ENCODE measurements at places on chromosomes 1 and 21.
A peak's percentile ranks its signal among the peaks of the same experiment; 100 is the strongest.

GRCh38 chr1:87968197-87968955, 639.7 kb downstream of the LMO4 start:
- DNase-seq = no peak

- DNase-seq = no peak
Observed at GRCh38 chr1:34781071-34781843, at the start of gene GJB3. Gene GJB3, plus strand, starts transcription at chr1:34781214. Its CDS starts 3,549 bp downstream, at chr1:34784763.

DNA sequence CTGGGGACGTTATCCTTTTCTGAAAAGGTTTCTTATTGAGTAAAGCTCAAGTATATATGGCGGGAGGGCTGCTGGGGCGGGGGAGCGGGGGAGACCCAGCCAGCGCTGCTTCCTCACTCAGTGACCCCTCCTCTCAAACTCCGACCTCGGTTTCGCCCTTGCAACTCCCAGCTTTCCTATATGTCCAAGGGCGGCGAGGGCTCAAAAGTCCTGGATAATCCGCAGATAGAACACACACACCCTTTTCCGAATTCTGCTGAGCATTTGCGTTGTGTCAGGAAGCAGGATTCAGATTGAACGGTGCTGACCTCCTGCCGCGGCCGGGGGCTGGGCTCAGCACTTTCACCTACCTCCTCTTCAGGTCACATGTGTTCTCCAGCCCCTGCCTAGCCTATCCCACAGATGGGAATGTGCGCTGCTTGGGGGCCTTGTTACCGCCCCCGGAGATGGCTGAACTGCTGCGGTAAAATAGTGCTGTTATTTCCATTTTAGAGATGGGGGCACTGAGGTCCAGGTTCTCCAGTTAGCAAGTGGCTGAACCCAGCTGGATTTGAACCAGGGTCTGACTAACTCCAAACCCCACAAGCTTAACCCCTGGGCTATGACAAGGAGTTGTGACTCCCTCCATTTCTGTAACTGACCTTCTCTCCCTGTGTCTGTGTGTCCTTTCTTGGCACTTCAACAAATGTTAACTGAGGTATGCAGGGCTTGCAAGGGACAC, 795 bp upstream of the AHDC1 start:
- DNase-seq = peak; percentile 22

DNA sequence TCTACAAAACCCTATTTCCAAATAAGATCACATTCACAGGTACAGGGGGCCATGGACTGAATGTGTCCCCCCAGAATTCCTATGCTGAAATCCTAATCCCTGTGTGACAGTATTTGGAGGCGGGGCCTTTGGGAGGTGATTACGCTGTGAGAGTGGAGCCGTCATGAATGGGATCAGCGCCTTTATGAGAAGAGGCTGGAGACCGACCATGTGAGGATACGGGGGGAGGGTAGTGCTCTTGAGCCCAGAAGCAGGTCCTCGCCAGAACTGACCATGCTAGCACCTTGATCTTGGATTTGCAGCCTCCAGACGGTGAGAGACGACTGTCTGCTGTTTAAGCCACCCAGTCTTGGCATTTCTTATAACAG, 23.8 kb upstream of the KIF26B start:
- no peak for DNase-seq

- DNase-seq = peak; percentile 78
Observed at GRCh38 chr21:16534408-16535101, 804.8 kb downstream of the USP25 start.

GRCh38 chr1:204649721-204650521, 35.6 kb downstream of the LRRN2 start:
- no peak for DNase-seq

DNA sequence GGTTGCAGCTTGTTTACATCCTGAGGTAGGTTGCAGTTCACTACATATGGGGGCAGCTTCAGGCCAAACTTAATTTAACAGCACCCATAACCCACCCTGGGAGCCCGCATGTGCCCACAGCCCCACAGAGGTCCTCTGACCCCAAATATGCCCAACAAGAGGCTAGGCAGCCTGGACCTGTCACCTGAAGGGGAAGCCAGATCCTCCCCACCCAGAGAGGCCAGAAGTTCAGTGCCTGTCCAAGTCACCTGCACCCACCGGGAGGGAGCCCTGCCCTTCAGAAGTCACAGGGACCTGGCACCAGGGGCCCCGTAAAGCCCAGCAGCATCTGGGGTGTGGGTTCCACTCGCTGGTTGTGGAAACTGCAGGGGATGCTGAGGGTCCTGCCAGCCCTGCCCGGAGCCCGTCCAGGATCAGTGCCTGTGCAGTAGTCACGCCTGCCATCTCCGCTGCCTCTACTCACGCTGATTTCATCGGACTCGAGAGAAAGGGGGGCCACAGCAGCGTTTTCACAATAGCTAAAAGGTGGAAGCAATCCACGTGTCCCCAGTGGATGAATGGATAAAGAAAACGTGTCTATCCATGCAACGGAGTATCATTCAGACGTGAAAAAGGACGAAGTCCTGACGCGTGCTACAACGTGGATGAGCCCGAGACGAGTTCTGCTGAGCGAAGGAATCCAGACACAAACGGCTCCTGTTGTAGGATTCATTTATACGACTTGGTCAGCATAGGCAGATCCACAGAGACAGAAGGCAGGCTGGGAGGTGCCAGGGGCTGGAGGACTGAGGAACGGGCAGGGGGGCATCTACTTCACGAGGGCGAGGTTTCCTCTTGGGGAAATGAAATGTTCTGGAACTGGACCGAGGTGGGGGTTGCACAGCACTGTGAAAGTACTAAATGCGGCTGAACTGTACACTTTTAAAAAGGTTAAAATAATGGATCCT, 33.9 kb upstream of the COL6A2 start:
- DNase-seq = no peak

DNA sequence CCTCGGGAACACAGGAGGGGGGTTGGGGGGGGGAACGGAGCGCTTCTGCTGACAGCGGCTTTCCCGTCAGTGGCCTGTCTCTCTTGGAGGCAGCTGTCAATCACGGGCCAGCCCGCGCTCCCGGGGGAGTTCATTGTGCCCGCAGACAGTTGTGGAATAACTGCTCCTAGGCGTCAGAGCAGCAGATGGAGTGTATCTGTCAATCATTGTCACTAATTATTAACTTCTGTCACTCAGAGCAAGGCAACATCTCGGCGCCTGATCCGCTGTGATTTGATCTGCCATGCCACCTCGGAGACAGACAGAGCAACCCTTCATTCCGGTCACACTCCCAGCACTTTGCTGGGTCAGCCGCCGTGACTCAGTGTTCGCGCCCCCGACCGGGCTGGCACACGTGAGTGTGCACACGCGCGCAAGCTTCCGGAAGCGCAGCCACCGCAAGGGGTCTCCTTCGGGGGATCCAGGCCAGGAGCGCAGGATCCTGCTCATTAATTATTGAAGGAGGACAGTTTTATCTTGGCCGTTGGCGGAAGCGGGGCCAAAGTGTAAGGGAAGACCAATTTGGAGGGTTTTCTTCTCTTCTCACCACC, 75.8 kb downstream of the RRAGC start:
- no peak for DNase-seq

- no peak for DNase-seq
Observed at GRCh38 chr1:209456878-209457277, 126.6 kb upstream of the CAMK1G start.

- DNase-seq = peak; percentile 77
Observed at GRCh38 chr21:30268608-30269197, 14.0 kb downstream of the KRTAP24-1 start.

DNA sequence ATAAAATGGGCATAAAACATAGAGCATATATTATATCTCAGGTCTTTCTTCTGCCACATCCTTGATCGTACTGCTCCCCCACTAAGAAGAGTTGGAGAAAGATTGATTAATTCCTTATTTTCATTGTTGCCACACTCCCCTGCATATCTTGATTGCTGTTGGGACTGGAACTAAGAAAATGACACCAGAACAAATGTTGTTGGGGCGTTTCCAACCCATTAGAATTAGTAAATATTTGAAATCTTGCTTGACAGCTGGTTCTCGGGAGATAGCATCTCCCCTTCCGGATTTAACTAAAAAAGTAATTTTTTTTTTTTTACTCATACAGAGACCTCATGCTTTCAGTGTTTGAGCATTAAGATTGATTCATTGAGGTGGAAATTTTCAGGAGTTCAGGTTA, 493.0 kb upstream of the PLXNA2 start:
- no peak for DNase-seq

- DNase-seq = peak; percentile 75
Observed at GRCh38 chr21:36788120-36788638, 89.3 kb downstream of the SIM2 start.

- DNase-seq = peak; percentile 68
Observed at GRCh38 chr1:112548547-112548946, 39.8 kb downstream of the WNT2B start.

- DNase-seq = no peak
Observed at GRCh38 chr1:71350330-71350729, 269.5 kb upstream of the ZRANB2 start.

DNA sequence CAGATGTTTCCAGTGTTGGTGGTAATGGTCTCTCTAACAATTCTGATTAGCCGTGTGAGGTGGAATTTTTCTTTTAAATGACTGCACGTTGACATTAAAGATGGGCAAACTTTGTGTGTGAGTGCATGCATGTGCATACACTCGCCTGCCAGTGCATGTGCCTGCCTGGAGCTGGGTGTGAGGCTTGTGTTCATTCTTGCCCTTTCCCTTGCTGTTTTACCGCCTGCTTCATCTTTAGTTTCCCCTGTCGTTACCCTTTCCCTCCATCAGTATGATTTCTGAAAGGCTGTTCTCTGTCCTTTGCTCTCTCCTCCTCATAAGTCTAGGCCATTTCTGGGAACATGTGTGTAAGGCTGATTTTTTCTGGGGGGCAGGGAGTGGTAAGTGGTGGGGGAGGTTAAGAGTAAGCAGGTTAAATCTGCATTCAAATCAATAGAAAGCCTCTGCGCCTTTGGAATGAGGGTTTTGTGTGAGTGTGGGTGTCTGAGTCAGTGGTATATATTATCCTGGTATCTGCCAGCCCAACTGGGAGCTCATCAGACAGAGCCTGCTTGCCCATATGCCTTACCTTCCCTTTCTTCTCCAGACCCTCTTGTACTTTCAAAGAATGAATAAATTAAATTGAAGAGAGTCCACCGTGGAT, 112.5 kb downstream of the PBX1 start:
- no peak for DNase-seq

DNA sequence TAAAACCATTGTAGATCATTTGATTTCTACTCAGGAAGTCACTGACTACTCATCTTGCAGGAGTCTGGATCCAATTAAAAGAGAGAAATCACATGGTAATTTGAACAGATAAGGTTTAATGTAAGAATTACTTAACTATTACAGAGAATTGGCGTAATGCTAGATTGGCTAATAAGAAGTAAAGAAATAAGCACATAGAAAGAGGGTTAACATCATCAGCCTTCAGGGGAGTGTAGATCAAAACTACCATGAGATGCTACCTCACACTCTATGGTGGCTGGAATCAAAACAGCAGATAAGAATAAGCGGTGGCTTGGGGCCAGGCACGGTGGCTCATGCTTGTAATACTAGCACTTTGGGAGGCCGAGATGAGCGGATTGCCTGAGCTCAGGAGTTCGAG, 11.7 kb downstream of the ST3GAL3 start:
- DNase-seq = no peak

- DNase-seq = peak; percentile 51
Observed at GRCh38 chr1:234683861-234684632, 74.1 kb upstream of the IRF2BP2 start.

DNA sequence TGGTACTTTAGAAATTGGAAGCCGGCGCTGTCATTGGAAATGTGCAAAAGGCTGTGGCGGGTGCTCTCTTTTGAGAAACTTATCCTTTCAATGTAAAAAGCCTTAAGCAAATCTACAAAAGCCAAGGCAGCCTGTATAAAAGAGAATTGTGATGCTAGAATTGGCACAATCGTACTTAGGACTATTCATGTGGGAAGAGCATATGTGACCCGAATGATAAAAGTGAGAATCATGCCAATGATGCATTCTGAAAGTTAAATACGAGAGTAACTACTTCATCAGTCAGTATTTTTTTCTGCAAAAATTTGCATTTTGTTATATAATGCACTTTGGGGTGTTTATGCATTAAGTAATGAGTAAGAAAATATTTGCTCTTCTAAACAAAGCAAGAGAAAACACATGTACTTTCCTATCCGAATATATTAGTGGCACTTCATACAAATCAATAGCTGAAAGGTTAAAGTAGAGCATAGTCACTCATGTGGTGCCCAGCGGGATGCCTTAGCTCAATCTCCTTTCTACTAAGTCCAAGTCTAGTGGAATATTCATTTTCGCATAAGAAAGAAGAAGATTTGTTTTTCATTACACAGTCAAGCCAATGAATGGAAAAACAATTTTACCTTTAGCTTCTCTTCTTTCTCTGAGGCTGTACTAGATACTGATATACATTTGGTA, 1256.6 kb upstream of the B3GALT2 start:
- DNase-seq = no peak

GRCh38 chr1:237861944-237862343, 28.8 kb downstream of the ZP4 start:
- no peak for DNase-seq

DNA sequence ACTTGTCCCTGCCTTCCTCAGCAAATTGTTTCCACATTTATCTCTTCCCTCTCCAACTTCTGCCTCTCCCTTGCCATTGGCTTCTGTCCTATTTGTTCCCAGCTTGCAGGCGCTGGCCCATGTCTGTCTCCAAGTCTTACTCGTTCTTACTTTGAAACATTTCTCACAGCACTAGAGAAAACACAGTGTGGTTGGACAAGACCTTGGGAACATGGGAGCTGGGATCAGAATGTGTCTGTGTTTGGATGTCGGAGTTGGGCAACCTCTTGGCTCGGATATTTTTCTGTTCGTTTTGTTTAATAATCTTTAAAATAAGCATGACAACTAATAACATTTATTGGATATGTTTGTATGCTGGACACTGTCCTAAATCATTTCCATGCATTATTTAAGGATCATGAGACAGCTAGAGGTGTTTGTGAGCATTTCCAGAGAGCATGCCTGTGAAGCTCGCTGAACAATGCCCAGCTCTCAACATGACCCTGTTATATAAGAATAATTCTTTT, 5.9 kb upstream of the BRWD1 start:
- no peak for DNase-seq

- no peak for DNase-seq
Observed at GRCh38 chr1:168977618-168978017, 128.9 kb upstream of the ATP1B1 start.

DNA sequence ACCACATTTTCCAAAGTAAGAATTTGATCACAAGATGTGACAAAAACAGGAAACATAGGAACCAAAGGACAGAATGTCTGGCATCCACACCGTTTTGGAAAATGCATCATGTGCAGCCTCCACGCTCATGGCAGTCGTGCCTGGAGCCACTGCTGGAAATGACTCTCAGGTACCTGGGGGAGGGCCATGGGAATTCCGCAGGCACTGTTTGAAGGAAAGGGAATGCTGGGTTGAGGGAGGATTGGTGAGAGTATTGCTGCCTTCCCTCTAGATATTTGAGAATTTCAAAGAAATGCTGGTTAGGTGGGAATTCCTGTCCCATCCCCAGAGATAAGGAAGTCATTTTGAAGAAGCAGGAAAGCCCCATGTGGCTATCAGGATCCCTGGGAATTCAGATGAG, 10.8 kb downstream of the SLAMF1 start:
- no peak for DNase-seq

GRCh38 chr1:14110040-14110439, 410.1 kb downstream of the PRDM2 start:
- no peak for DNase-seq

GRCh38 chr1:227318853-227319607, 738 bp upstream of the CDC42BPA start:
- DNase-seq = no peak
